ENCODE measurements at places on chromosomes 11 and 22.
A peak's percentile ranks its signal among the peaks of the same experiment; 100 is the strongest.

DNA sequence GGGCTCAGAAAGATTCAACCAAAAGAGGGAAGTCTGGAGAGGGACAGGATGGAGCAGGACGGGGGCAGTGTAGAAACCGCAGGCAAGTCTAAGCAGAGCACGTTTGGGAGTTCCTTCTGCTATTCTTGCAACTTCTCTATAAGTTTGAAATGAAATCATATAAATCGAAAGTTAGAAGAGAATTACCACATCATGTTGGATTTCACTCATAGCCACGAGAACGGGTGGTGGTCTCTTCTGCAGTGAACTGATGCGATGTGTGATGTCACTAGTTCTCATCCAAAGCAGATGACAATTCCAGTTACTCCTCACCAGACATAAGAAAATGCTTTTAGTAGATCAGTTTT, 36.0 kb downstream of the KCNQ1 start:
- DNase-seq = no peak

GRCh38 chr11:78789375-78789774, 214.7 kb upstream of the NARS2 start:
- no peak for DNase-seq

GRCh38 chr11:76656050-76656531, 14.5 kb downstream of the LRRC32 start:
- no peak for DNase-seq

- peak; percentile 13 for DNase-seq
These were observed 69.9 kb downstream of the MPPED1 start for GRCh38 chr22:43481568-43482317.

All from activated CD4-positive, alpha-beta T cell treated with anti-CD3 and anti-CD28 coated beads for 48 hours (primary cell).